Fibroblast of the conjunctiva (primary cell): ENCODE measurements at places on chromosomes 7 and 10.

GRCh38 chr10:9068003-9068402, 1013.5 kb downstream of the GATA3 start:
- no peak for DNase-seq

GRCh38 chr7:137488038-137488437, 144.5 kb upstream of the PTN start:
- DNase-seq = no peak

GRCh38 chr7:125299003-125299765, 369.6 kb upstream of the POT1 start:
- DNase-seq = no peak

- DNase-seq = no peak
These were observed 89.6 kb downstream of the EGFR start for GRCh38 chr7:55108401-55108800.

DNA sequence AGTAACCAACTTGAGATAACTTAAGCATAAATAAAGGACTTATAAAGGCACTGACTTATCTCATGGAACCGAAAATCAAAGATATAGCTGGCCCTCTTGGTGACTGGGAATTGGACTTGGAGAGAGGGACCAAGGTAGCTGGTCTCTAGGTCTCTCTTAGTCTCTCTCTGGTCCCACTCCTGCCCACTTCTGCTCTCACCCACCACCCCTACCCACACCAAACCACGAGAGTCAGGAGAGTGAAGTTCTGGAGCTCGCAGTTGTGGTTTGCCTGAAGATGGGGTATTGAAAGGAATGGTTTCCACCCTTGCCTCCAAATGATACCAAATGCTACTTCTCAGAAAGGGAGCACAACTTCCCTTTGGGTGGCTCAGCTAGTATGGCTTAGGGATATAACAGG, 216.3 kb downstream of the LRMDA start:
- no peak for DNase-seq

DNA sequence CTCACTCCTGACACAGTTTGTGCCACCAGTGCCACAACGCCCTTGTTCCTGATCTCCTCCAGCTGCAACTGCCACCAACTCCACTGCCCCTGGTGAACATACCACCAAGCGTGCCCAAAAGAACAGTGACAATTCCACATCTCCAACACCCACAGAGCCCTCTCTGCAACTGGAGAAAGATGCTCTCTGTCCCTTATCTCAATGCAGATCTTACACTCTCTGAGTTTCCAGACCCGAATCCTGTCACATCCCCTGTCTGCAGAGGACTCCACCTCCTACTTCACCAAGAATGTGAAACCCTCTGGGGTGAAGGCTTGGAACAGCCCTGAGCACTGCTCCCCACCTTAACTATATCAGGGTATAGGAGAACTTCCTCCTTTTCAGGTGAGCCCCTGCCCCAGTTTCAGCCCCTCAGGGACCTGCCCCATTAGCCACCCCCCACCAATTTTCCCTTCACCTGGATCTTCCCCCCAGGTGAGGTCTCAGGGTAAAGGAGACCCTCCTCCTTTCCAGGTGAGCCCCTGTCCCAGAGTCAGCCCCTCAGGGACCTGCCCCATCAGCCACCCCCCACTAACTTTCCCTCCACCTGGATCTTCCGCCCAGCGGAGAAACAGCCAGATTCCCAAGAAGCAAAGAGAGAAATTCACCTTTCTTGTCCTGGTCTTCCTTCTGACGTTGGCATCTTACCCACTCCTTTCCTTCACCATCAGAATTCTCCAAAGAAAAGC, 55.0 kb downstream of the CPXM2 start:
- DNase-seq = no peak

- no peak for DNase-seq
These were observed 38.6 kb downstream of the YKT6 start for GRCh38 chr7:44239361-44239760.

- no peak for DNase-seq
These were observed 25.9 kb downstream of the HSPB1 start for GRCh38 chr7:76328389-76328788.

DNA sequence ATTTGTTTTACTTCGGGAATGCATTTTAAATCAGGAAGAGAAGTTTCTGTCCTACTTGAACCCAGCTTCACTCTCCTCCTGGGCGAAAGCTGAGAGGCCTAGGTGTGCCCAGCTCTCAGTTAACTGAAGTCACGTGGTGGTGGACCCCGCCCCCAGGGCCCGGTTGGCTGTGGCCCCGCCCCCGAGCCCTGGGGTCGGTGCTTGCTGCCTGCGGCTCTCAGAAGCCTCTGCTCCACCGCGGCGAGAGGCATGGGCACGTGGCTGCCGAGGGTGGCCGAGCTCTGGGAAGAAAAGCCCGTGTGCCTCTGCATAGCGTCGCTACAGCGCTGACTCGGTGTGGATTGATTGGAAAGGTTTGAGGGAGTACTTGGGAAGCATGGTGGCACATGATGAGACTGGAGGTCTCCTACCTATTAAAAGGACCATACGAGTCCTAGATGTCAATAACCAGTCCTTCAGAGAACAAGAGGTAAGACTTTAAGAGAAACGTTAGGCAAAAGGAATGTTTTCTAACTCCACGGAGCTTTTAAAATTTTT, 34.1 kb downstream of the NET1 start:
- DNase-seq = peak; percentile 75

GRCh38 chr10:29575098-29575455, 59.7 kb downstream of the SVIL start:
- DNase-seq = no peak

DNA sequence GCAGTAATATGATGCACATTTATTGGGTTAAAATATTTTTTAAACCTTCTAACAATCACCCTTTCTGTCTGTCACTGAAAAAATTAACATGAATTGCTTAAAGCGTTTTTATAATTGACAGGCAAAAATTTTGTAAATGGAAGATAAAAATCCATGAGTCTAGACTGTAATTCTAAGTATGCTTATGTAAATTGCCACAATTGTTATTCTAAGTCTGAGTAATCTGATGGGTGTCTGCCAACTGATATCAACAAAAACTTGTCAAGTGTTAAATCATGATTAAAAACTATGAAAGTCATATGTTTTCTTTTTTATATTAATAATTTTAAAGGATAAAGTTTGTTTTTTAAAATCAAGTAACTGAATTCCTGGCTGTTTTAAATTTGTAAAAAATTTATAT, 208.2 kb downstream of the CDK14 start:
- DNase-seq = no peak

GRCh38 chr7:139430443-139430842, 53.0 kb downstream of the KLRG2 start:
- DNase-seq = no peak

GRCh38 chr7:45699726-45700390, 125.7 kb downstream of the ADCY1 start:
- no peak for DNase-seq

DNA sequence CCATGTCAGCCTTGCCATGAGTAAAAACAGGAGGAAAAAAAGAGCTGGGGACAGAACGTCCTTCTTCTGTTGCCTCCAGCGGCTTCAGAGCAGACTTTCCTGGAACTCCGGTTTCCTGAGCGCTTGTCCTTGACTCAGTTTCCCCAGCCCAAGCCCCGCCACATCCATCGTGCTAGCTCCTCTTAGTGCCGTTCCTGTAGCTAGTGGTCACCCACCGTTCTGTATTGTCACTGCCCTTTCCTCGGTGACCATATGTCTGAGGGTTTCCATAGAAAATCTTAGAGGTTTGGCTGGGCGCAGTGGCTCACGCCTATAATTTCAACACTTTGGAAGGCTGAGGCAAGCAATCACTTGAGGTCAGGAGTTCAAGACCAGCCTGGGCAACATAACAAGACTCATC, 100.1 kb downstream of the CUX1 start:
- no peak for DNase-seq

DNA sequence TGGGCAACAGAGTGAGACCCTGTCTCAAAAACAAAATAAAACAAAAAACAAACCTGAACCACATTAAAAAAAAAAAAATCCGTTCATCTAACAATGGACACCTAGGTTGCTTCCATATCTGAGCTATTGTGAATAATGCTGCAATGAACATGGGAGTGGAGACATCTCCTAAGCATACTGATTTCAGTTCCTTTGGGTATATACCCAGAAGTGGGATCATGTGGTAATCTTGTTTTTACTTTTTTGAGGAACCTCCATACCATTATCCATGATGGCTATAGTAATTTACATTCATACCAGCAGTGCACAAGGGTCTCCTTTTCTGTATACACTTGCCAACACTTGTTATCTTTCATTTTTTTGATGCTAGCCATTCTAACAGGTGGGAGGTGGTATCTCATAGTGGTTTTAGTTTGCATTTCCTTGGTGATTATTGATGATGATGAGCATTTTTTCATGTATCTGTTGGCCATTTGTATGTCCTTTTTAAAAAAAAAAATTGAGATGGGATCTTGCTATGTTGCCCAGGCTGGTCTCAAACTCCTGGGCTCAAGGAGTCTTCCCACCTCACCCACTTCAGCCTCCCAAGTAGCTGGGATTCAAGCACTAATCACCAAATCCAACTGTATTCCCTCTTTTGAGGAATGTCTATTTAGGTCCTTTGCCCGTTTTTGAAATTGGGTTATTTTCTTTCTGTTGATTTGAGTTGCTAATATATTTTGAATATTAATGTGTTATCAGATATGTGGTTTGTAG, 17.5 kb downstream of the CDK13 start:
- no peak for DNase-seq

- DNase-seq = no peak
These were observed 9.8 kb downstream of the IGFBP3 start for GRCh38 chr7:45911311-45911710.

GRCh38 chr10:123582084-123582989, 83.8 kb upstream of the GPR26 start:
- DNase-seq = peak; percentile 37

DNA sequence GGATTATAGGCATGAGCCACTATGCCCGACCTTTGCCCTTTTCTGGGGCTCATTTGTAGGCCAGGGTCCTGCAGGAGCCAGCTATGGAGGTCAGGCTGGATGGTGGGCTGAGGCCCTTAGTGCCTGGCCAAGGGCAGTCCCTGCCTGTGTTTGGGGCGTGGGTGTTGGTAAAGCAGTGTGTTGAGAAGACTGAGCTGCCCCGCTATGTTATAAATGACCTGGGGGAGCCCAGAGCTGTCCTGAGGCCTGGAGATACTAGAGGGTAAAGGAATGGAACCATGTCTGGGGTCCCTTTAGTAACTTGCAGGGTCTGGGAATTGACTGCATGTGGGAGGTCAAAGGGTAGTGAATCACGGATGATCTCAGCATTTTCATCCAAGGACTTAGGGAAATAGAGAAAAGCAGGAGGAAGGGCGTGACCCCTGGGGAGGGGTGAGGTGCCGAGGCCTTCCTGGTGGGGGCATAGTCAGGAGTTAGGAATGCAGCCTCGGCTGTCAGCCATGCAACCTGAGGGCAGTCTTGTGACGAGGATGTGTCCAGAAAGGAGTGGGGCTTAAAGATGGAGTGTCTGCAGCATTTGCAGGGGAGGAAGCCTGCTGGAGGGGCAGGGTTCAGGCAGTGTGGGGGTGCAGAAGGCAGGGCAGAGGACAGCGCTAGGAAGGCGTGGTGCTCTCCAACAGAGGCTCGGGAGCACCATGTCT, 31.5 kb downstream of the TMEM248 start:
- peak; percentile 34 for DNase-seq

DNA sequence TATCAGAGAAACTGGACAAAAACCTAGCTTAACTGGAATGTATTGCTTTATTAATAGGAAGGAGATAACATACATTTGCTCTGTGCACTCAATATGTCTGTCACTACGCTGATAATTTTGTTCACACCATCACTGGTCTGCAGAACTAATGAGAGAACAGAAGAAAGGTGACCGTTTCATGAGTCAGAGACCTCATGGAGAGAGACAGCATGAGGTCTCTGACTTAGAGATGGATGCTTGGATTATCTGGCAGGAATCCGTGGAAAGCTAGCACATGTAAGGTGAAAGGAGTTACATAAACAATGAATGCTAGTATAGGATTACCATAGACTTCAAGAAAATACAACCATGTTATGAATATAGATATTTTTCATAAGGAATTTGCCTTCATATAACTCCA, 947.3 kb downstream of the IPMK start:
- DNase-seq = no peak

- no peak for DNase-seq
These were observed 528.9 kb downstream of the PARD3 start for GRCh38 chr10:34286136-34286739.

DNA sequence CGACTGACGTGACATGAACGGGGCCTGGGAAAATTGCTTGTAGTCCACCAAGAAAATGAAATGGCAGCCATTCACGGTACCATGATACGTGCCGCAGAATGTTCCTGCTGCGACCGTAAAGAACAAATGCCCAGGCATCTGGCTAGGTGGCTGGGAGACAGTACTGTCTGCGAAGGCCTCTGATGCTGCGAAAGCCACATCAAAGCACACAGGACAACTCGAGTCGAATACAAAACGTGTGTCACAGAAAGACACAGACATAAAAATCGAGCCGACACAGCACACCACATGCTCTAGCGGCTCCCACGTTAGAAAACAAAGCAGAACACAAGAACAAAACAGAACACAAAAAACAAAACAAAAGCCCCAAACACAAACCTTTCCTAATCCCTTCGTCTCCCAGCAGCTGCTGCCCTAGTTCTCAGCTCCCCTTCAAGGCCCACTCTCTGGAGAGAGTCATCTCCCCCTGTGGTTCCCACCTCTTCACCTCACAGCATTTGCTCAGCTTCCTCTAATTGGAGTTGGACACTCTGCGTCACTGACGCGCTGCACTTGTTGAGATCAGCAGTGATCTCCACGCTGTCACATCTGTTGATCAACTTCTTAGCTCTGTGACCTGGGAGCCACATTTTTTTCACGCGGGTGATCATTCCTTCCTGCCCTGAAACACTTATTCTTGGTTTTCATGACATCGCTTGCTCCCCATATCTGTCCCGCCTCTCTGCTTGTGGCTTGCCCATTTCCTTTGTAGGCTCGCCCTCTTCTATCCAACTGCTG, 112.2 kb downstream of the CLEC2L start:
- DNase-seq = no peak

- DNase-seq = no peak
These were observed 38.9 kb downstream of the PRSS2 start for GRCh38 chr7:142809671-142810070.

DNA sequence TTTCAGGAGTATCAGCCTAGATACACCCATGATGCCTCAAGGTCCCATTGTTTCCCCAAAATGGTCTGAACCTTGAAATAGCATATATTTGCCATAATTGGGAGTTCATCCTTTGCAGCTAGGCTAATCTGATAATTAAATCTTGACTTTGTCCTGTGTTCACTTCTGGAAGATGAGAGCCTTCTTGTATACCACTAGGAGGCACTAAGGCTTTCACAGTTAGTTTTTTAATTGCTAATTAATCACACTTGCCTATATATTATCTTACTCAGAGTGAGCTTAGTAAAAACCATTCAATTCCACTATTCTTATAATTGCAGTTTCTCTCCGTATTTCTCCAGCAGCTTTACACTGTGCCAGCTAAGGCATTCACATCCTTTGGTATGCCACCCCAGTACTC, 48.7 kb upstream of the MAGI2 start:
- no peak for DNase-seq

- no peak for DNase-seq
These were observed 41.7 kb upstream of the HSPA12A start for GRCh38 chr10:116784035-116784434.

- no peak for DNase-seq
These were observed 20.8 kb downstream of the BRAF start for GRCh38 chr7:140903741-140904480.

- no peak for DNase-seq
These were observed 27.9 kb upstream of the CDK14 start for GRCh38 chr7:90568213-90568612.
